Activated T-cell treated with anti-CD3 and anti-CD28 coated beads for 48 hours (primary cell): ENCODE measurements at places on chromosomes 2 and 18.

GRCh38 chr18:60466677-60467076 lies 94.1 kb upstream of the MC4R start:
- DNase-seq = no peak

DNA sequence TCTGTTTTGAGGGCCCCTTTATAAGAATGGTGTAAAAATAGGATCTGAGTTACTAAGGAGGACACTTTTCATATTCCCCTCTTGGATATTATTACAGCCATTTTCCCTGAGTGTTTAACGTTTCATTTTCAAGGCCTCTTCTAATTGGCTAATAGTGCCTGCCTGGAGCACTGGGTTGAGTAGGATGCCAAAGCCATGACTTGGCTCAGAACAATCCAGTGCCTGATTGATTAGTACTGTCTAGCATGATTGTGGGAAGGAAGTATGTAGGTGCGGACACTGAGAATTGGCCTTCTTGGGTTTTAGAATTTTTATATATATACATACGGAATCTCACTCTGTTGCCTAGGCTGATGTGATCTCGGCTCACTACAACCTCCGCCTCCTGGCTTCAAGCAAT lies 66.1 kb downstream of the NAB1 start:
- no peak for DNase-seq

GRCh38 chr2:30786923-30787685 lies 20.1 kb downstream of the CAPN13 start:
- no peak for DNase-seq

GRCh38 chr2:168583064-168583709 lies 127.1 kb downstream of the CERS6 start:
- DNase-seq = no peak

- no peak for DNase-seq
These were observed 46.3 kb upstream of the CREB1 start for GRCh38 chr2:207483477-207483876.

GRCh38 chr2:189232759-189233406 lies 53.3 kb upstream of the COL5A2 start:
- DNase-seq = no peak

GRCh38 chr2:31945572-31945935 lies 65.3 kb downstream of the MEMO1 start:
- DNase-seq = no peak

DNA sequence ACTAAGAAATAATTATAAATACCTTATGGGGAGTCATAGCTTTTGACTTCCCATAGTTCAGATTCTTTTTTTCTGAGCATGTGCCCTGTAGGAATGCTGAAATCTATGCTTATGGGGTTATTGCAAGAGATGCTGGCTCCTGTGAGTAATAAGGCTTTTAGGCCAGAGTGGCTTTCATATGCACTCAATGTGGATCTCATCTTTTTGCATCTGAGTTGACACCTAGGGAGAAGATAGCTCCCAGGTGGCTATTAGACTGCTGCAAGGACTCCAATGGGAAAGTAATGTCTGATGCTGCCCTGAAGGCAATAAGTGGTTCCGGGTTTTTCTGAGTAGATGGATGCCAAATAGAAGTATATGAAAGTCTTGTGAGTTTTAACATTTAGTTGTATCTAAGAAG lies 21.0 kb downstream of the DNAH6 start:
- no peak for DNase-seq

- DNase-seq = no peak
These were observed 33.3 kb downstream of the IL1R2 start for GRCh38 chr2:102025016-102025501.

- DNase-seq = no peak
These were observed 2026.1 kb upstream of the CELF4 start for GRCh38 chr18:39591649-39592048.

- no peak for DNase-seq
These were observed 8.7 kb downstream of the KLHL29 start for GRCh38 chr2:23393722-23394121.

DNA sequence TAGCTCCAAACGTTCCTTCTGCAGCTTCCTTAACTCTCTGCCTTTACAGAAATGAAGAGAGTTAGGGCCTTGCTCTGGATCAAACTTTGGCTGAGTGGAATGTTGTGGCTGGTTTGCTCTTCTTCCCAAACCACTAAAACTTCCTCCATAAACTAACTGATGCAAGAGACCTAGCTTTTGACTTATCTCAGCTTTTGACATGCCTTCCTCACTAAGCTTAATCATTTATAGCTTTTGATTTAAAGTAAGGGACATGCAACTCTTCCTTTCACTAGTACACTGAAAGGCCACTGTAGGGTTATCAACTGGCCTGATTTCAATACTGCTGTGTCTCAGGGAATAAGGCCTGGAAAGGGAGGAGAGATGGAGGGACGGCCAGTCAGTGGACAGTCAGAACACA lies 8.3 kb downstream of the PXDN start:
- no peak for DNase-seq

GRCh38 chr2:170076189-170076588 lies 101.8 kb upstream of the MYO3B start:
- no peak for DNase-seq
